ENCODE measurements at places on chromosomes 1 and 21. TPM values are rescaled to one million over a fixed set of nuclear protein-coding genes. Genes with fewer than 3 reads are reported as not detected.

The NUP210L gene
- 0.05 TPM for total RNA-seq

The OR10J1 gene
- total RNA-seq, result not detected

GRCh38 chr1:97373000-97373399 is 547.8 kb downstream of the DPYD start:
- H3K4me1 ChIP-seq, result no peaks in the 10 kb centered on the region
- no peaks in the 10 kb centered on the region for H3K27me3 ChIP-seq
- H3K4me3 ChIP-seq, result no peak overlapping the region
- H3K36me3 ChIP-seq, result no peaks in the 10 kb centered on the region
- no peak for DNase-seq

GRCh38 chr1:154993572-154994268 is at the start of gene LENEP:
Gene LENEP (plus strand): TSS chr1:154993586. CDS start chr1:154993608, 22 bp downstream.
- DNase-seq, result no peak
- no peaks in the 10 kb centered on the region for H3K4me1 ChIP-seq
- no peaks in the 10 kb centered on the region for H3K27me3 ChIP-seq
- H3K4me3 ChIP-seq, result no peak within 1 kb of the TSS
- peaks cover 6% of the 10 kb centered on the region for H3K36me3 ChIP-seq
